ENCODE measurements at places on chromosomes 7 and 10. TPM values are rescaled to one million over a fixed set of nuclear protein-coding genes. Genes with fewer than 3 reads are reported as not detected.

- DNase-seq: no peak
Measured at GRCh38 chr7:30285067-30285535, 704 bp downstream of the ZNRF2 start.

DNA sequence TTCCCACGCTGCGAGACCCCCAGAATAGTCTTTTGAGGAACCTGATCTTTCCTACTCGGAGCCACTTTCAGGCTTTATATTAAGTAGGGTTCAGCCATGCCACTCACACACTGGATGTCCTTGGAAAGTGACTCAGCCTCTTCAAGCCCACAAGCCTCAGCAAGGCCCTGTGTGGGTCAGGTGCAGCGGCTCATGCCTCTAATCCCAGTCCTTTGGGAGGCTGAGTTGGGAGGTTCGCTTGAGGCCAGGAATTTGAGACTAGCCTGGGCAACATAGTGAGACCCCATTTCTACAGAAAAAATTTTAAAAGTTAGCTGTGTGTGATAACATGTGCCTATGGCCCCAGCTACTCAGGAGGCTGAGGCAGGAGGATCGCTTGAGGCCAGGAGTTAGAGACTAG lies 119.7 kb upstream of the TNRC18 start:
- DNase-seq: no peak

DNA sequence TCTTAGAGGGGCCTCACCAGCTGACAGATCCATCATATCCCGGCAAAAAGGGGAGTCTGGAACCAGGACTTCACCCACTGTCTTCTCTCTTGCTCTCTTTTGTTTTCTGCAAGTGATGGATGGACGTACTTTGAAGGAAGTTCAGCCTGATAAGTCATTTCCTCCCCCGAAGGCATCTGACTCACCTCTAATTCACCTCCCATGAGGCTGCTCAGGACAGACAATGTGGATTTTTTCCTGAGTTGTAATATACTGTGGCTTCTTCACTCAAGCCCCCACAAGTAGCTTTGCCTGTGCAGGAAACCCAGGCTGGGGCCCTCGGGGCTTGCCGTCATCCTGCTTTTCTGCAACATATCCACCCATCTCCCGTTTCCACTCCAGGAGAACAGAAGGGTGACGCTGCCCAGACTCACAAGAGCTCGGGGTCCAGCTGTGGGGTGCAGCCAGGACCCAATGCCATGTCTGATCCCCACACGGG lies 70.4 kb downstream of the ASB13 start:
- no peak for DNase-seq

- peak; percentile 86 for DNase-seq
Measured at GRCh38 chr7:85186521-85187241, at the start of gene SEMA3D. Gene SEMA3D, minus strand, starts transcription at chr7:85187056. Its CDS starts 65,165 bp downstream, at chr7:85121891.

GRCh38 chr7:129612112-129613015 lies 844 bp downstream of the NRF1 start:
- DNase-seq: peak; percentile 44

DNA sequence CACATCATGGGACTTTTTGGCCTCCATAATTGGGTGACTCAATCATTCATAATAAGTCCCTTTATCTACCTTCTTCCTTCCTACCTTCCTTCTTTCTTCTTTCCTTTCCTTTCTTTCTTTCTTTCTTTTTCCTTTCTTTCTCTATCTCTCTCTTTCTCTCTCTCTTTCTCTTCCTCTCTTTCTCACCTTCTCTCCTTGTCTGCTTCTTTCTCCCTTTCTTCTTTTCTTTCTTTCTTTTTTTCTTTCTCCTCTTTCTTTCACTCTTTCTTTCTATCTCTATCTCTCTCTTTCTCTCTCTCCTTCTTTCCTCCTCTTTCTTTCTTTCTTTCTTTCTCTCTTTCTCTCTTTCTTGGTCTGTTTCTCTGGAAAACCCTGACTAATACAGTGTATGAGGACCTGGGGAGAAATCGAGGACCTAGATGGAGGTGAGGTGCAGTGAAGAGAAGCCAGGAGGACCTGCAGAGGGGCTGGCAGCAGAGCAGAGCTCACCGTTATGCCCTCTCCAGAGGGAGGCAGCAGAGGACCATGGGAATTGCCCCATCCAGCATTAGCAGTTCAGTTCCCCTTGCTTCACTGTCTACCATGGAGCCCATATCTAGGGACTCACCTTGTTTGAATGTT lies 52.7 kb upstream of the BTRC start:
- no peak for DNase-seq

DNA sequence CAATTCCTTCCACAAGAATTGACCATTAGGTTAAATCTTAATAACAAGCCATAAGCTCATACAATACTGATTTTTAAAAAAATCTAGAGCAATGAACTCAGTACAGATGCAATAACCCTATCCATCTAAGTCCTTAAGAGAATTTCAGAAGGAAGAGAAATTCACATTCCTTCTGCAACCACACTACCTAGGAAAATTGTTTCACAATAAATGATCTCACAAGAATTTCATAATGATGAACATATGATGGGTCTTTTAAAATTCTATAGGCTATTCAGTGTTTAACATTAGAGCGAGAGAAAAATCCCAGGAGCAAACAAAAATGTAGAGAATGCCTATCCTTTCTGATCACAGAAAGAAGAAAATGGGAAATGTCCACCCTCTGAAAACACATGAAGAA lies 70.0 kb upstream of the MAGI2 start:
- no peak for DNase-seq

GRCh38 chr7:50837965-50838364 lies 55.3 kb upstream of the GRB10 start:
- no peak for DNase-seq

DNA sequence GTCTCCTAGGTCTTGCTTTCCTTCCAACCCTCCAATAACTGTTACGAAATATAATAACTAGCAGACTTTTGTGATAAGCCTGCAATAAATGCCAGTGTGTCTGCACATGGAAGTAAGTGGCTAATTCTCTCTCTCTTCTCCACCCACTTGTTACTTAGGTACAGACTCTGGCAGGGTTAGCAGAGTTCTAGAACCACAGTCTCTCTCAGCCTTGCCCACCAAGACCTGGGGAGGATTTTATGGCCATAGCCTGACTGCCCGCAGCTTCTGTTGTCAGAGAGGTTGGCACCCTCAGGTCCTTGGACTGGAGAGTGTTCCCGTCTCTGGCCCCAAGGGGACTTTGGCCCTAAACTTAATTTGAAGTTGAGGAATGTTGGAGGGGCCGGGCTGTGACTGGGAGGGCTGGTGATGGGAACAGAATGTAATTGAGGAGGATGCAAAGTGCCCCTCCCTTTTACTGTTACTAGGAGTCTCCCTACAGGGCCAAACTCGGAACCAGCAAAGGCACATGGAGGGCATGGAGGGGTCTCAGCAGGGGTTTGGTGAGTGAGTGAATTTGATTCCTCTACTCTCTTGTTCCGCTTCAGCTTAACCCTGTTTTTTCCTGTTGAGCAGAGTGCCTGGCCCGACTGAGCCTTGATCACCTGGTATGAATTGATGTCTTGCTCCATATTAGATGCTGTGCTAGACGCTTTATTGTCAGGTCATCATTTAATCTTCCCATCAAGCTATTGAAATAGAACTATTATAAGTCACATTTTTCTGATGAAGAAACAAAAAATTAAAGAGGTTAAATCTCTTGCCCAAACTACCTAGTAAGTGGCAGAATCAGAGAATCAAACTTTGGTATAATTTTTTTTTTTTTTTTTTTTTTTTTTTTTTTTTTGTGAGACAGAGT lies 37.0 kb upstream of the LCOR start:
- no peak for DNase-seq

DNA sequence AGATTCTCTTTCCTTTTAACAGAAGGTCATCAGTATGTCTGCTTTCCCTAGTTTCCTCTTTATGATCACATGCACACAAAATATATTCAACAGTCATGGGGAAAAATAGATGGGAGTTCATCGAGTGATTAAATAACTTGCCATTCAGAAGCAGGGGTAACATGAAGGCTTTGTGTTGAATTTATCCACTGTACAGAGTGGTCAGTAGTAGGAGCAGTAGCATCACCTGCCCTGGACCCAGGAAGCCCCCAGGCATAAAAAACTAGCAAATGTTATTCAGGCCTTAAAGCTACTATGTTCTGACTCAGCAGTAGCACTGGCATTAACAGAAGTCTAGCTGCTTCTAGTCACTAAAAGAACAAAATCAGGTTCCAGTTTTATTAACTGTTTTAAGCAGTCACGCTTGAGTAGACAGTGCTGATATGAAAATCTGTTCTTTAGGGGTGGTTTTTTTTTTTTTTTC lies 31.4 kb upstream of the FAM133B start:
- DNase-seq: no peak

DNA sequence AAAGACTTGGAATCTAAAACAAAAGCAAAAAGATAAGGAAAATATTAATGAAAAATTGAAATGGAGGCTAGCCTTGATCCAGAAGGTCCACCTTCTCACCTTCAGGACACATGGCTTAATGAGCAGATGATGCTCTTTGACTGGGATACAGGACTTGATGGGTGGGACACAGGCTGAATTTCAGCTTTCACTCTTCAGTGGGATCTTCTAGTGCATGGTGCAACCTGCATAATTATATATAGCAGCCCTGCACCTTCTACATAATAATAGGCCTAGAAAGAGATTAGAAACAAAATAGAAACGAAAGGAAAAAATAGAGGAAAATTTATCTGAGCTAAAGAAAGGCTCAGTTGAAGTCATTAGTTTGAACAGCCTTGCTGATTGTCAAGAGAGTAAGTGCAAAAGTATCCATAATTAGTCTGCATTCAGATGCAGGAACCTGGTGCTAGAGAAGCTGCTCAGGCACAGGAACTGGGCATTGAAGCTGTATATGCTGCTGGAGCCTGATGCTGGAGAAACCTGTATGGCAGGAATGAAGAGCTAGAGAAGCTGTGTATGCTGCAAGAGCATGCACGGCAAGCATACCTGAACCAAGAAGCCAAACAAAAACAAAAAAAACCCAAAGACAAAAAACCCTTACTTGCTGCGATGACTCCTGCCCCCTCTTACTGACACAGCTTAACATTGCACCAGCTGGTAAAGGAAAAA lies 19.4 kb downstream of the MKLN1 start:
- DNase-seq: no peak

GRCh38 chr10:114458955-114459354 lies 54.7 kb upstream of the AFAP1L2 start:
- DNase-seq: no peak

DNA sequence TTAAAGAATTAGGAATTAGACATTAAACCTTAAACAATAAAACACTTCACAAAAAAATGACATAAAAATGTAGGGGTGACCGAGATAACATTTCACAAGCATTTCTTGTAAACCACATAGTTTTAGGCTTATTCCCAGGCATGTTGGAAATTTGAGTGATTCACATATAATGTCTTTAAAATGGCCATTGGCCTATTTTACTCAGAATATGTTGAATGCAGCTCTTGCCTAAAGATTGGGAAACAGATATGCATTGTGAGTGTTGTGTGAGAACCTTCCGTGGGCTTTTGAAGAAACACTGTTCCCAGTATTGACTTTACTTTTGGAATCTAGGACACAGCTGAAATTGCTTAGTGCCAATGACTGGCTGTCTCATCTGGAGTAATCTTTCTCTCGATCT lies 79.6 kb downstream of the ARL5B start:
- no peak for DNase-seq

- DNase-seq: no peak
Measured at GRCh38 chr7:36283711-36284130, 105.9 kb upstream of the ANLN start.

- no peak for DNase-seq
Measured at GRCh38 chr7:2109936-2110609, 122.7 kb downstream of the MAD1L1 start.

- no peak for DNase-seq
Measured at GRCh38 chr7:158904599-158904998, 48.2 kb downstream of the DYNC2I1 start.

DNA sequence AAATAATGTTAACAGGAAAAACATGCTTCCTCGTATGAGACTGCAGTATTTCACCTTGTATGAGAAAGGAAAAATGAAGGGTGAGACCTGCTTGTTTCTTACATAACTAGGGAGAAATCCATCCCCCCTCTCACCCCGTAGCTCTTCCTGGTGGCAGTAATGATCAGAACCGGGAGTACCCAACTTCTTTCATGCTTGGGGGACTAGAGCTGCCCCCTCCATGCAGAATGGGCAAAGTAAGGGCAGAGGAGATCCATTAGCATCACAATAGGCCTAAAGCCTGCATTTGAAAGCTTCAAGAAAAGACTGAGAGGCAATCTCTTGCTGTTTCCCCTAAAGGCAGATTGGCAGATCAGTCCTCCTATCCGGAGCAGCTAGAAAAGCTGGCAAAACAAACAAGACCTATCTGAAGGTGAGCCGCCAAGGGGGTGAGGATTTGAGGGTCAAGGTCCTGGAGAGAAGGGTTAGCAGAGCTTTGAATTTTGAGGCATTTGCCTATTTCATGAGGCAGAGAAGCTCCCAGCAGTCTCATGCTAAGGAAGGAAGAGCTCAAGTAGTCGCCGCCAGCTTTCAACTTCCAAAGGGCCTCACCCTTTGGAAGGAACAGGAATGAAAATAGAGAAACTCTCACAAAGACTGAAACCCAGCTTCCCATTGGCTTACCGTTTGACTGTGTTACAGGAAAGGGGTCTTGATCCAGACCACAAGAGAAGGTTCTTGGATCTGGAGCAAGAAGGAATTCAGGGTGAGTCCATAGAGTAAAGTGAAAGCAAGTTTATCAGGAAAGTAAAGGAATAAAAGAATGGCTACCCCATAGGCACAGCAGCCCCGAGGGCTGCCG lies 36.2 kb downstream of the BAG3 start:
- DNase-seq: no peak

GRCh38 chr10:33783078-33783477 lies 448.6 kb upstream of the NRP1 start:
- DNase-seq: no peak

DNA sequence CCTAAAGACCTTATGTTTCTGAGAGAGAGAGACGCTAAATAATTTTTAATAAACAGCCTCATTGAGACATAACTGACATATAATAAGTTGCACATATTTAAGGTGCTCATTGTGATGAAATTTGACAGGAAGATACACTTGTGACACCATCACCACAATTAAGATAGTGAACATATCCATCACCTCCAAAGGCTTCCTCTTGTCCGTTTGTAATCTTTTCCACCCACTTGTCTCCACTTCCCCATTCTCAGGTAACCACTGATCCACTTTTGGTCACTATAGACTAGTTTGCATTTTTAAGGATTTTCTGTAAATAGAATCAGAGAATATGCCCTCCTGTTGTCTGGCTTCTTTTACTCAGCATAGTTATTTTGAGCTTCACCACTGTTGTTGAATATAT lies 195.1 kb upstream of the WDR11 start:
- no peak for DNase-seq

Gene VCL
- polyA plus RNA-seq: 120 TPM

Gene TRDMT1
- 16.9 TPM for polyA plus RNA-seq

Gene FAM24B
- 6.6 TPM for polyA plus RNA-seq

Gene PNLIPRP3
- polyA plus RNA-seq: not detected

Gene MLXIPL
- 4.8 TPM for polyA plus RNA-seq

Gene SIRT1
- polyA plus RNA-seq: 42.1 TPM

Gene MBL2
- not detected for polyA plus RNA-seq

Gene SFTPA1
- polyA plus RNA-seq: not detected

Gene TSPAN15
- polyA plus RNA-seq: 69.4 TPM

Gene CUBN
- polyA plus RNA-seq: 276 TPM

Gene ZSCAN25
- 20.4 TPM for polyA plus RNA-seq

All from left kidney (tissue), 8 donors.